ENCODE measurements at places on chromosomes 6 and 20.

DNA sequence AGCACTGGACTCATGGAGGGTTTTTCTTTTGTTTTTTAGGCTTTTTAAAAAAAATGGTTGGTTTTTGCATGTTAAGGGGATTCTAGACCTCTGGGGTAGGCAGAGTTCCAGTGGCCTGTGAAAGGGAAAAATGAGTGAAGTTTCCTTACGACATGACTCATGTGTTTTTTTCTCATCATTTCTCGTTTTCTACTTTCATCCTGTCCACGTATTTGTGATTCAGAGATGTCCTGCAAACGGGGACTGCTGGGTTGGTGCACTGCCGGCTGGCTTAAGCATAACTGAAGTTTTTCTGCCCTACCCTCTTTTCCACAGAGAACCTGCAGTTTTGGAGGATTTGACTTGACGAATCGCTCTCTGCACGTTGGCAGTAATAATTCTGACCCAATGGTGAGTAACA, 182.3 kb downstream of the SASH1 start:
- no peaks in the 10 kb centered on the region for H3K27me3 ChIP-seq
- H3K36me3 ChIP-seq, result peaks cover 8% of the 10 kb centered on the region
- peak overlapping the region; percentile 63 for H3K4me3 ChIP-seq
- H3K4me1 ChIP-seq, result peaks cover 19% of the 10 kb centered on the region
- no peak for DNase-seq

DNA sequence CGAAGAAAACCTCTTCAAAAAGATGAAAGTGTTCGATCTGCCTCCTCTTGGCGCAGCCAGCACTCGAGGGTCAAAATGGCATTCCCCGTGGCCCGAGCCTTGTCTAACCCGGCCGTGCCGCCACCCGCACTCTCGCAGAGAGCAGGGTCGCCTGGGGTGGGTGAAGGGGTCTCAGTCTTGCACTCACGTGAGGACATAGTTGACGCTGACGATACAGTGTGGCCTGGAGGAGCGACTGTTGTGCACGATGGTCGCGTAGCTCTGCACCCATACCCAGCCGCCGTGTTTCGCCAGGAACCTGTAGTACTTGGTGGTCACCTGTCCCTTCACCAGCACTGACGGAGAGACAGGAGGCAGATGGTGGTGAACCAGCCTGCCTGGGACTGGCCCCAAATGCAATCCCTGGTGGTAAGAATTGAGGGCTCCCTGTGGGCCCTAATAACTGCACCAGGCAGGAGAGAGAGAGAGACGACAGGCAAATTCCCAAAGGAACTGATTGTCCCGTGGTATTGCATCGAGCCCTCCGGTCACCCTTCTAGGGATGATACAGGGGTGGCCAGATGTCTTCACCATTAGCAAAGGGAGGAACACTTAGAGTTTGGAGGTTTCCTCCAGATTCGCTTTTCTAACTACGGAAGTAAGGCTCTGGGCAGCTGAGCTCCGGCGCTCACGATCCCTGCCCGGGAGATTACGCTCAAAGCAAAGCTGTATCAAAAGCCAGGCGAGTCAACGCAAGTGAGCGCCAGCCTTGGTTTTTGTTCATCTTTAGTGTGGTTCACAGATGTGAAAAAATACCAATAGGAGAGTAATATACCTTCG, 17.4 kb downstream of the SIM1 start:
- H3K36me3 ChIP-seq, result no peaks in the 10 kb centered on the region
- no peak for DNase-seq
- peaks cover 39% of the 10 kb centered on the region for H3K27me3 ChIP-seq
- H3K4me3 ChIP-seq, result peak overlapping the region; percentile 39
- no peak overlapping the region for H3K27ac ChIP-seq

GRCh38 chr6:170423814-170424603, 117.5 kb downstream of the FAM120B start:
- DNase-seq, result no peak
- H3K4me1 ChIP-seq, result no peaks in the 10 kb centered on the region
- H3K36me3 ChIP-seq, result no peaks in the 10 kb centered on the region
- H3K27ac ChIP-seq, result no peak overlapping the region

DNA sequence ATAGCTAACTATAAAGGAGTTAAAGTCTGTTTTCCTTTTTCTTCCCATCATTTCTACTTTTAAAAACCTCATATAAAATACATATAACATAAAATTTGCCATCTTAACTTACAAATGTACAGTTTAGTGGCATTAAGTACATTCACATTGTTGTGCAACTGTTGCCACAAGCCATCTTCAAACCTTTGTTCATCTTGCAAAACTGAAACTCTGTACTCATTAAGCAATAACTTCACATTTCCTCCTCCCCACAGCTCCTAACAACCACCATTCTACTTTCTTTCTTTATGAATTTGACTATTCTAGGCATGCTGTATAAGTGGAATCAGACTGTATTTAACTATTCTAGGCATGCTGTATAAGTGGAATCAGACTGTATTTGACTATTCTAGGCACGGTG, 4.5 kb downstream of the CCDC170 start:
- DNase-seq, result no peak
- H3K27me3 ChIP-seq, result no peaks in the 10 kb centered on the region
- H3K27ac ChIP-seq, result no peak overlapping the region
- peaks cover 9% of the 10 kb centered on the region for H3K4me1 ChIP-seq

DNA sequence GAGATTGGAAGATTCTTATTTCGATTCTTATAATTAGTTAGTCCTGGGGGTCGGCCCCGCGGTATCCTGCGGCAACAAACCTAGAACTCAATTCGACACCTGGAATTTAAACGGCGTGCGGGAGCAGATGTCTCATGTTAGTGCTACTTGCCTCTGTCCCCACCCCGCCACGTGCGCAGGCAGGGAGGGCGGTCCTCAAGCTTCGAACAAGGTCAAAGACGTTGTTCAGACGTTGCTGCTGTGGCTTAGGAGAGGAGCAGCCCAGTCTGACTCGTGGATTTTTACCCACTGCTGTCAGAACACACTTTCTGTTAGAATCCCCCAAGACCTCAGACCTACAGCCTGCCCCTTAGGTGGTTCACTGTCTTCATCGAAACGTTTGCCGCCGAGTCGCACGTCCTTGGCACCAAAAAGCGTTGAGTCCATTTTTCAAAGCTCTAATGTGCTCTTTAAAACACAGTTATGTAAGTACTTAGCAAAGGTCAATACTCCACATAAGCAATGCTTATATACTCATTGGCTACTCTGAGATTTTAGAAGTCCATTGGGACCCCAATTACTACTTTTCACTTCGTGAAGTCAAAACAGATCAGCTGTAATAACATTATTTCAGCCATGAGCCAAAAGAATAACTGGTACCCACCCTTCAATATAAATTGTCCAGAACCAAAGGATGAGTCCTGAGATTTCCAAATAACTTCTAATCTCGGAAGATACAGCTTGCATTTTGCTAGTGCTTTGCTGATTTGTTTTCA, 2.7 kb upstream of the C6orf62 start:
- DNase-seq, result peak; percentile 78
- peak overlapping the region; percentile 98 for H3K4me3 ChIP-seq
- H3K36me3 ChIP-seq, result peaks cover 4% of the 10 kb centered on the region
- H3K4me1 ChIP-seq, result peaks cover 13% of the 10 kb centered on the region
- no peaks in the 10 kb centered on the region for H3K27me3 ChIP-seq

- no peak for DNase-seq
- no peak overlapping the region for H3K27ac ChIP-seq
- H3K36me3 ChIP-seq, result no peaks in the 10 kb centered on the region
Observed at GRCh38 chr20:62212299-62212698, 7.8 kb downstream of the HRH3 start.

DNA sequence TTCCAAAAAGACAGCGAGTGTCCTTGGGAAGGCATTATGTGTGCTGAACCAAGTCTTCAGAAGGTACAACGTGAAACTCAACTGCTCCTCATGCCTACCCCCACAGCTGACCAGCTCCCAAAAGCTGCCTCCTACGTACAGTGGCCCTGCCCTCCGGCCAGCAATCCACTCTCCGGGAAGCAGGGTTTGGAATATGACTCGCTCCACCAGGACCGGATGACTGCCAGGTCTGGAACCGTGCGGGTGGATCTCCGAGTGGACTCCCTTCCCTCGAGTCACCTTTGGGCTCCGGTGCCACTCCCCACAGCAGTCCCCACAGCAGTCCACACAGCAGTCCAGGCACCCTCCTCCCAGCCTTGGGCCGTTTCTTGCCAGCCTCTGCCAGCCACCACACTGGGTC, 4.3 kb downstream of the ZBTB46 start:
- H3K4me3 ChIP-seq, result no peak overlapping the region
- H3K36me3 ChIP-seq, result no peaks in the 10 kb centered on the region
- peaks cover 18% of the 10 kb centered on the region for H3K4me1 ChIP-seq
